Left kidney (tissue), 8 donors: ENCODE measurements at places on chromosomes 2 and 18. TPM values are rescaled to one million over a fixed set of nuclear protein-coding genes. Genes with fewer than 3 reads are reported as not detected.

GRCh38 chr2:167986223-167986622, 261.2 kb downstream of the STK39 start:
- DNase-seq, result no peak

GRCh38 chr2:199602896-199603717, 145.4 kb upstream of the SATB2 start:
- DNase-seq, result no peak

DNA sequence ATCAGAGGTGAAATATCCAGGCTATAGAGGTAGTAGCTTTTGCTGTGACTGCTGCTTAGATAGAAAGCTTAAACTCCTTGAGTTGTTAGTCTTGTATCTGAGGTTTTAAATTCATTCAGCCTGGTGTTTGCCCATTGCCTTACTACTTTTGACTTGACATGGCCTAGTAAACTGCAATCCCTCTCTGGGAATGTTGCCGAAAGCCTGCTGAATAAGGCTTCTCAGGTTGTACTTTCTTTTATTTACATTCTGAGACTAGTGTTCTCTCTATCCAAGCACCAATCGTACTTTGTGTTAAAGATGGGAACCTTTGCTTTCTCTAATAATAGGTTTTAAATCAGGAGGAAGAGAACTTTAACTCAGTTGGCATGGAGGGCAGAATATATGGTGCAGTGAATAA, 357.6 kb upstream of the CWC22 start:
- DNase-seq, result no peak

GRCh38 chr2:12824351-12824777, 107.6 kb downstream of the TRIB2 start:
- DNase-seq, result peak; percentile 64

DNA sequence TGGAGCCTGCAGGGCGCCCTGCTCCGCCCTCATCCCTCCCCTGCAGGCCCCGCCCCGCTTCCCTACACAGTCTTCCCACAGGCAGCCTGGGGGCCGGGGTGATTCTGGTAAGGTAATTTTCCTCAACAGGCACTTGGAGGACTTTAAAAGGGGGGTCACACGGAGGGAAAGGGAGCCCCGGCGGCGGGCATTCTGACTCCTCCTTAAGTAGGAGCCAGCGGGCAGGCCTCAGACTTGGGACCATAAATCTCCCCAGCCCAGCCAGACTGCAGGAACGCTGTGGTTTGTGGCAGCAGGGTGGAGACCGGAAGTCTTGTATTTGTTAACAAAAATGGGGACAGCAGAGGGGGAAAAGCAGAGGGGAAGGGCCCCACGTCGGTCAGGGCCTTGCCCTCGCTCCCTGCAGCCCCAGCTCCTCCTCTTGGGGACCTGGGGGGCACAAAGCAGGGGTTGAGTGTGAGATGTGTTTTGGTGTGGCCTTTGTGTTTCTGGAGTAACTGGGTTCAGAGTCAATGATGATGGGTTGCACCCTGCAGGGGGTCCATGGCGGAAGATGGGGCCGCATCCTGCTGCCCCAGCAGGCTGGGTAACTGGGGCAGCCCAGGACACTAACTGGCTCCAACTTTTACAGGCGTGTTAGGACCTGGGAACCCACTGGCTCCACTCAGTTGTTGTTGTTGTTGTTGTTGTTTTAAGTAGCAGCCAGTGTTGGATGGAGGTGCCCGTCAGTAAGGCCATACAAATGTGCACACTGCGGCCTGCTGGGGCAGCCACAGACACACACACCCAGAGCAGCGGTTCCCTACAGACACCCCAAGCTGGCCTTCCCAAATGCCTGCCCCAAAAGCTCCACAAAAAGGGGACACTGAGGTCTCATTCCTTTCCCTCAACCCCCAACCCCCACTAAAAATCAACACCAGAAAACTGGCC, 27.7 kb downstream of the SMAD7 start:
- DNase-seq, result no peak

- DNase-seq, result no peak
These were observed 260.0 kb upstream of the SIX2 start for GRCh38 chr2:45269149-45269793.

- DNase-seq, result no peak
These were observed 53.8 kb downstream of the SEMA4F start for GRCh38 chr2:74707837-74708236.

DNA sequence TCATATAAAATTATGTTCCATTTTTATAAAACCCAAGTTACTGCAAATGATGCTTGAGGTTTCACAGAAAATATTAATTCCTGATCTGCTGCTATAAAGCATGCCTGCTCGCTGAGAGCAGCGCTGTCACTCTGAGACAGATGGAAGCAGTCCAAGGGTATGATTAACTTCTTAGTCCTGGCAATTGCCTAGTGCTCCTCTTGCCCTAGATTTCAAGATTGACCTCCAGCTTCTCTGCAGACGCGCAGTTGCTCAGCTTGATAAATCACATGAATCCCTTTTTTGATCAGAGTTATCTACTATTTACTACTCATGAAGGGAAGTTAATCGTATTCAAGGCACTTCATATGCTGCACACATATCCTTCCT, 154.6 kb upstream of the REV1 start:
- DNase-seq, result no peak

DNA sequence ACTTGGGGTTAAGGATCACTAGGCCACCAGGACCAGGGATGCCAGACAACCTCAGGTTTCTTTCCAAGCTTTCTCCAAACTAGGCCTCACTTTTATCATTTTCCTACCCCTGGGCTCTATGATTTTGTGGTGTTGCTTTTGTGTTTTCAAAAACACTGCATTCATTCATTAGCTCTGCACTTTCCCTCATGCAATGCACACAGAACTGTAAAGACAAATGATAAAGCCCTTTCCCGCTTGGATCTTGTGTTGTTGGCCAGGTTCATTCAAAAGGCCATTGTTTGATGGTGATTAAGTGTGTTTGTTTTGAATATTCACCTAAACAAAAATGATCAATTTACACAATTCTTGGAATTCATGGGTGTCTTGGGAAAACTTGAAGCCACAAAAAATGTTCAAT, 210.7 kb upstream of the TNP1 start:
- DNase-seq, result no peak

GRCh38 chr2:165475277-165476004, 5.9 kb downstream of the CSRNP3 start:
- no peak for DNase-seq

DNA sequence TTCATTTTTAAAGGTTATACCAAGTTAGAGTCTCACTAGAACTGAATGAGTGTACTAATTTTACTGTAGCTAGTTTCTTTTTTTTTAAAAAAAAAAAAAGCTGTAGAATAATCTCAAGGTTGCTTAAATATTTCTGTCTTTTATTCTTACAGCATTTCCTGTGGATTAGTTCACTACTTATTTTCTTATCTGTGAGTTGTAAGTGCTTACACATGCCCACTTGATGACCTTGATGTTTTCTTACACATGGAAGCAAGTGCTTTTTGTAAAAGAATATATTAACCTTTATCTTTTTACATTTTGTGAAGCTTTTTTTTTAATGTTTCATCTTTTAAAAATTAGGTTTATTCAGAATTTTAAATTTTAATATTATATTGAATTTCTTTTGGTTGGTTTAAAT, 57.8 kb downstream of the MSH2 start:
- DNase-seq, result no peak

DNA sequence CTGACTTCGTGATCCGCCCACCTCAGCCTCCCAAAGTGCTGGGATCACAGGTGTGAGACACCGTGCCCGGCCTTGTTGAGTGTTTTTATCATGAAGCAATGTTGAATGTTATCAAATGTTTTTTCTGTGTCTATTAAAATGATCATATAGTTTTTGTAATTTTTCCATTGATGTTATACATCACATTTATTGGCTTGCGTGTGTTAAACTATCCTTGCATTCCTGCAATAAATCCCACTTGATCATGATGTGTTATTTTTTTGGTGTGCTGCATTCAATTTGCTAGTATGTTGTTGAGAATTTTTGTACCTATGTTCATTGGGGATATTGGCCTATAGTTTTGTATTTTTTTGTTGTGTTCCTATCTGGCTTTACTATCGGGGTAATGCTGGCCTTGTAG, 113.1 kb upstream of the PARD3B start:
- no peak for DNase-seq

NT5C1B gene
- polyA plus RNA-seq, result 1.5 TPM

AMER3 gene
- polyA plus RNA-seq, result 0.03 TPM

TUBB8B gene
- polyA plus RNA-seq, result 0.96 TPM

NYAP2 gene
- polyA plus RNA-seq, result 0.17 TPM

RRM2 gene
- polyA plus RNA-seq, result 83.6 TPM

BOLL gene
- polyA plus RNA-seq, result 0.22 TPM

TSPYL6 gene
- polyA plus RNA-seq, result 0.13 TPM

ANKRD23 gene
- polyA plus RNA-seq, result 5.0 TPM

CEBPZOS gene
- polyA plus RNA-seq, result 65.4 TPM

TTN gene
- 1.2 TPM for polyA plus RNA-seq

ANKRD12 gene
- 33.8 TPM for polyA plus RNA-seq

ADRA2B gene
- polyA plus RNA-seq, result 4.4 TPM

ABCG8 gene
- 0.88 TPM for polyA plus RNA-seq

COL4A4 gene
- polyA plus RNA-seq, result 48.6 TPM

CFC1B gene
- not detected for polyA plus RNA-seq
